ENCODE measurements at places on chromosomes 1 and 21. TPM values are rescaled to one million over a fixed set of nuclear protein-coding genes. Genes with fewer than 3 reads are reported as not detected.

The VPS13D gene
- 31.4 TPM for total RNA-seq

The GBP2 gene
- 280 TPM for total RNA-seq

The FCRL4 gene
- total RNA-seq: not detected

The FAF1 gene
- 75.1 TPM for total RNA-seq

DNA sequence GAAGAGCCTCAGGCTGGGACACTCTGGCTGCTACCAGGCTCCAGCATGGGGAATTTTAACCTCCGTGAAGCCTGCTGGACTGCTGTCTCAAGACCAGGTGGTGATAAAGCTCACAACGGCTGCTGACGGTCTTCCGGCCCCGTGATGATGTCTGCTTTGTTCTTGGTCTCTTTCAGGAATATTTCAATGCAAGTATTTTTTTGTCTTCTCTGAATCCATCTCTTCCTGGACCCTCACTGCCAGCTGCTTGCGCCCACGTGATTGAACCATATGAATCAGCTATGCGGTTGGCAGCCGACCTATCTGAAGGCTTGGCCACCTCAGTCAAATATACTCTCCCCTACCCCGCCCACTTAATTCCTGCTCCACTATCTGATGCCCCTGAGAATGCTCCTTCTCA is 14.6 kb upstream of the SLC6A17 start:
- DNase-seq: no peak
- peaks cover 61% of the 10 kb centered on the region for H3K27me3 ChIP-seq
- H3K27ac ChIP-seq: no peak overlapping the region

- no peaks in the 10 kb centered on the region for H3K4me1 ChIP-seq
- no peaks in the 10 kb centered on the region for H3K36me3 ChIP-seq
- no peak overlapping the region for H3K4me3 ChIP-seq
- DNase-seq: no peak
- H3K27ac ChIP-seq: no peak overlapping the region
- H3K27me3 ChIP-seq: no peaks in the 10 kb centered on the region
Observed at GRCh38 chr1:29319300-29320110, 83.2 kb downstream of the PTPRU start.

DNA sequence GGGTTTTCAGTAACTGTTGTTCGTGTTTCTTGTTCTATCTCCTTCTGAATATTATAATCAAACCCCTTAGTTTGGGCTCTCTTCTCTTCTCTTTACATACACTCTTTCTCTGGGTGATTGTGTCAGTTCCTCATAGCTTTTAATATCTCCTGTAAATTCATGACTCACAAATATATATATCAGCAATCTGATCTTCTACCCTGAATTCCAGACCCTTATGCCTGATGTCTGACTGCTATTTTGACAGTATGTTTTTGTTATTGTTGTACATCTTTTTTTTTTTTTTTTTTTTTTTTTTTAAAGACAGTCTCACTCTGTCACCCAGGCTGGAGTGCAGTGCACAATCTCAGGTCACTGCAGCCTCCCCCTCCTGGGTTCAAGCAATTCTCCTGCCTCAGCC is 70.8 kb upstream of the MPC2 start:
- peaks cover 28% of the 10 kb centered on the region for H3K36me3 ChIP-seq
- no peak for DNase-seq

The SYTL1 gene
- total RNA-seq: 124 TPM

Data from activated CD4-positive, alpha-beta memory T cell treated with anti-CD3 and anti-CD28 coated beads, Interleukin-2, amount 10 ng/mL, durations not matched to agents 7 days and 5 days (primary cell).